ENCODE measurements at places on chromosomes 3 and 15.

- no peak for DNase-seq
Measured at GRCh38 chr3:106241593-106241992, 372.8 kb upstream of the CBLB start.

DNA sequence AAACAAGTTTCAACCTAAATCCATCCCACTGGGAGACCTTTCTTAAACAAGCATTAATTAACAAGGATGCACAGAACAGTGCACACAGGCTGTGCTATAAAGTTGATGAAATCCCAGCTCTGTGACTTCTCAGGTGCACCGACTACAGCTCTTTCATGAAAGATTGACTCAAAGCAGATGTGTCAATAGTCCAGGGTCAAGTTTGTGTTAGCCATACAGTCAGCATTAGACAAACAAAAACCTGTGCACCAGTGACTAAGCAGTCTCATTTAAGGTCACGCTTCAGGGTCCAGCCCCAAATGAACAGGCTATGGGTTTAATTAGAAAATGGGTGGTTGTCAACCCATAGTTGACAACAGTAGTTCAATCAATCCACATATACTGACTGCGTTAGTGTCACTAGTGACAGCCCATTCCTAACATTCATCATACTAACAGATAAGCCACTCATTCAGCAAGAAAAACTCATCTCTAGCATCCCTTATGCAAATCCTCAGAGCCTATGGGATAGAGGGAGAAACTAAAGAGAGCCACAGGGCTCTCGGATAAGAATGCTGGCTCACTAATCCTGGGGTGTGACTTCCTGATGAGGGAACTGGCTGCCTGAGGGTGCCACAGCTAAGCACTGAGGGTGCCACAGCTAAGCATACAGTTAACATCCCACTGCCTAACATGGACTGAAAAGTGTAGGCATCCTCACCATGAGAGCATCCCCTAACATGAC is 84.1 kb downstream of the WNT5A start:
- DNase-seq, result no peak

DNA sequence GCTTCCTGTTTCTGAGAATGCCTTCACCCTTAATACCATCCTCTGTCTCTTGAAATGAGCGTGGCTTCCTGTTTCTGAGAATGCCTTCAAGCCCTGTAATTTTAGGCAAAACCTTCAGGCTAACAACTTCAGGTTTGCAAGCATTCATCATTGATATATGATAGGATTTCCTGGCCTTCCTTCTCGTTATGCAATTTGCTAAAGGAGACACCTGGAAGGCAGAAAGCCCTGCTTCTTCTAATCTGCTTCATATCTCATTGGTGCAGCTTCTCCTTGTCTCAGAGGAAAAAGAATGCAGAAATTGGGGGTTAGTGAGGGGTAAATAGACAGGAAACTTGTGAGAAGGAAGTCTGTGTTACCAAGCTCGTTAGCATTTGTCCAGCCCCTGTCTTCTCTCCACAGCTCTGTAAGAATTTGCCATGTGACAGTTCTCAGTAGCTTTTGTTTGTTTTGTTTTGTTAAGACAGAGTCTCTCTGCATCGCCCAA is 7.3 kb downstream of the ARL6IP5 start:
- no peak for DNase-seq

DNA sequence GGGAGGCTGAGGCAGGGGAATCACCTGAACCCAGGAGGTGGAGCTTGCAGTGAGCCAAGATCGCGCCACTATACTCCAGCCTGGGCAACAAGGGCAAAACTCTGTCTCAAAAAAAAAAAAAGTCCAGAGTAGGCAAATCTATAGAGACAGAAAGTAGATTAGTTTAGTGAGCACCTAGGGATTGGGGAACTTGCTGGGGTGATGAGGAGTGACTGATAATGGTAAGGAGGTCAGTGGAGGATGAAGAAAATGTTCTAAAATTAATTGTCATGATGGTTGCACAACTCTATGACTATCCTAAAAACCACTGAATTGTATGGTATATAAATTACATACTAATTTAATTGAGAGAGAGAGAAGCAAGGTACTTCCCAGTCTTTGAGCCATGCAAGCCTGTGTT is 27.8 kb upstream of the LYZL4 start:
- no peak for DNase-seq

- no peak for DNase-seq
Measured at GRCh38 chr3:45987368-45988291, 8.0 kb downstream of the FYCO1 start.

DNA sequence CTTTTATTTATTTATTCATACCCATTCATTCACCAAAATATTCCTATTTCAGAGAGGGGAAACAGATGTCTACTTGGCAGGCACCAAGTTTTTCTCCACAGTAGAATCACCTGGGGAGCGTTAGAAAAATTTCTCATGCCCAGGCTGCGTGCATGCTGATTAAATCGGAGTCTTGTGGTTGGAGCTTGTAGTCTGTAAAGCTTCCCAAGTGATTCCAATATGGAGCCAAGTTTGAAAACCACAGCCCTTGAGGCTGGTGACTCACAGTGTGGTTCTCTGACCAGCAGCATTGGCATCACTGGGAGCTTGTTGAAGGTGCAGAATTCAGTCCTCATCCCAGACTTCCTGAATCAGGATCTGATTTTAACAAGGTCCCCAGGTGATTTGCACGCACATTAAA is 49.7 kb downstream of the PDHB start:
- DNase-seq, result no peak

GRCh38 chr3:139465636-139466035 is 10.7 kb downstream of the RBP2 start:
- DNase-seq, result no peak

GRCh38 chr3:114623420-114624046 is 329.7 kb downstream of the TIGIT start:
- DNase-seq, result no peak

GRCh38 chr15:73303636-73304035 is 65.1 kb downstream of the HCN4 start:
- DNase-seq, result no peak

DNA sequence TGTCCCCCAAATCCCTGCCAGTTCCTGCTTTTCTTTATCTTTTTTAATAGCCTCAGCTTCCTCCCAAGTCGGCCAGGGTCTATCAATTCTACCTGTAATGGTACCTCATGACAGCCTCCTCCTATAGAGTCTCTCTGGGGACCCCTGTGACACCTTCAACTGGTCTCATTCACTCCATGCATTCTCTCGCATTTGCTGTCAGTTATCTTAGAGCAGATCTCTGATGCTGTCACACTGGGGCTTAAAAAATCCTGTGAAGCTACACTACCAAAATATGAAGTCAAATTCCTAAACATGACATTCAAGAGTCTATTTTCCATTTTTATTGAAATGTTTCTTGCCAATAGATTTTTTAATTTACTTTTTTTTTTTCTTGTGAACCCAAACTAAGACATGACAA is 5.5 kb downstream of the VPS39 start:
- DNase-seq, result no peak

- DNase-seq, result no peak
Measured at GRCh38 chr3:131067983-131068382, 41.3 kb downstream of the NEK11 start.

- no peak for DNase-seq
Measured at GRCh38 chr3:182906036-182906435, 74.3 kb downstream of the DCUN1D1 start.

DNA sequence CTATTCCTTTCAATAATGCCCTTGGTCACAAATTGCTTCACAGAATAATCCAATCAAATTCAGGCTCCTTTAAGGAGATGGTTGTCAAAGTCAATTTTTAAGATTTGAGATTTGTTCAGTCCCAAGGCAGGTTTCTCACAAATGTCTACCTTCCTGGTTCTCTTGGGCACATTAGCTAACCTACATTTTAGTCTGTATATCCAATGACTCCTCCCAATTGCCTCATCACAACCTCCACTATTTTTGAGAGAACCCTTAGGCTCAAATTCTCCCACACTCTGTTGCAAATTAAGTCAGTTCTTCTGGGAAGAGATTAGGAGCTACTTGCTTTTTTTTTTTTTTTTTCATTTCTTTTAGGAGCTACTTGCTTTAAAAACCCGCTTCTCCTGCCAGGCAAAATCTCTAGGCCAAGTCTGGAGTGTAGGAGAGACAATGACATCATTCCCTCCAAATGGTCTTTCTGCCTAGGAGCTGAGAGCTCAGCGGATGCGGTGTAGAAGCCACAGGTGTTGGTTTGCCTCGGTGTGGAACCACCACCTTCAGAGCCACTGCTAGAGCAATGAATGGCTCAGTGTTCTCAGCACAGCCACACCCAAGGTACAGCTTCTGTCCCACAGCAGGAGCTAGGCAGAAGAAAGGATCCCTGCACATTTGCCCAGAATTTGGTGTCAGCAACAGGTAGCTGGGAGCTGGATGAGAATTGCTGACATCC is 10.0 kb upstream of the INO80 start:
- no peak for DNase-seq

- DNase-seq, result no peak
Measured at GRCh38 chr3:82942041-82942440, 1180.6 kb upstream of the GBE1 start.

- DNase-seq, result no peak
Measured at GRCh38 chr3:114496021-114496434, 202.2 kb downstream of the TIGIT start.

DNA sequence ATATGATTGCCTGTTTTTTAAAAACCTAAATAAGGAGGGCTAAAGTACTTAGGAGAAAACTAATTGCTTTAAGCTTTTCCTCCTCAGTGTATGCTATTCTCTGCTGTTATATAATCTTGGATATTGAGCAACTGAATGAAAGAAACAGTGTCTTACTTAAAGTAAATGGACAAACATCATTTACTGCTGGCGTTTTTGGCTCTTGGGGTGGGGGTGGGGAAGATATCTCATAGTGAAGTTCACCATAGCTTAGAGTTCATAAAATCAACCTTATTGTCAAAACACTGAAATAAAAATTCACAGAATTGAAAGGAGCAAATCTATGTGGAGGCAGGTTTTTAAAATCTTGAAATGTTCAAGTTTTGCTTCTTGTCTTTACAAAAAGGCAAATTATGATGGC is 256.4 kb upstream of the SOX2 start:
- no peak for DNase-seq

DNA sequence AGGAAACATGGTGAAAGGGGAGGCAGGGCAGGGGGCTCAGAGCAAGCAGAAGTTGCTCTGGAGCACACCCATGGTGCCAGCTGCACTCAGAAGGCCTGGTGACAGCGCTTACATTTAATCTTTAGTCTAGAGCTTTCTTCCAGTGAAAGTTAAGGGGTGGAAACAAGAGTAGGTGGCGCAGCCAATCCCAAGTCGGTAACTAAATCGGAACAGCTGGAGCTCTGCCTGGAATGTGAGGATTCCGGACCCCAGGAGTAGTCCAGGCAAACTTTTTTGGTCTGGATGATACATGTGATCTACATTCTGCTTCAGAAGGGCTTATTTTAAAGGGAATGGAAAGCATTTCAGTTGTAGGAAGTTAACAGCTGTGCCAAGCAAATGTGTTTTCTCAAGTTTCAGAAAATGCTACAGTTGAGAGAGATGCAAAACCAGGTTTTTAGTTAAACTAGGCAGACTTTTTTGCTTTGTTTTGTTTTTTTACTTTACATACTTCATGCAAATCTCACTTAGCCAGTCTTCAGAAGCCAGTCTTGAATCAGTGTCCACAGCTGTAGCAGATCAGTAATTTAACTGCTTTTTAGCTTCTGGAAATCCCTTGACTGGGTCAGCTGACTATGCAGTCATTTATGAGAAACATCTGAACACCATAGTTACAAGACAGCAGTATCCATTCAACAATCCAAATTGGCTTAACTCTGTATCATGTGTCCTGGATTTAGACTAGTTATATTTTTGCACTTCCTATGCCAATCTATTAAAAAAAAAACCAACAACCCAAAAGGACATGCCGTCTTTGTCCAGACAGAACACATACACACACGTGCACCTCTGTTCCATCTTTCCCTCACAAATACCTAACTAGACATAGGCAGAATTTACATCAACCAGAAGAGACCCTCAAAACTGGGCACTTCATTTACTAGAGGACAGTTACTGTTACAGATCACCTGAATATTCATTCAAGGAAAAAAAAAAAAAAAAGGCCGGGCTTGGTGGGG is 33.2 kb downstream of the ZNF106 start:
- no peak for DNase-seq

DNA sequence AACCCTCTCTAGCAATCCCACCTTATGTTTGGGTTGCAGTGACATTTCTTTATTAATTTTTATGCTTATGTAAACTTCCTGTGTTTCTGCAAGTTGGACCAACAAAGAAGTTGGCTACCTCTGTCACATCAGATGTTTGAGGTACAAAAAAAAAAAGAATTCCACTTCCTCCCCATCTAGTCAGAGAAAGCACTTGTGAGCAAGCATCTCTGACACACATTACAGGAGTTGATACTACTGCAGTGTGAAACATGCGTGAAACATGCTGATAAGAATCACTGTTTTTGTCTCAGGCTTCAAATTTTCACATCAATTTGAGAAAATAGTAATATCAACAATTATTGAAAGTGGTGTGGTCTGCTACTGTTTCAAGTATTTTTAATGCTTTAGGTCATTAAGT is 1.3 kb downstream of the SCAANT1 start:
- DNase-seq, result no peak

- DNase-seq, result no peak
Measured at GRCh38 chr15:81268881-81269601, 54.9 kb downstream of the STARD5 start.

- DNase-seq, result no peak
Measured at GRCh38 chr3:10420745-10421475, 84.5 kb downstream of the ATP2B2 start.

GRCh38 chr3:42864321-42864950 is 11.2 kb downstream of the CYP8B1 start:
- no peak for DNase-seq

DNA sequence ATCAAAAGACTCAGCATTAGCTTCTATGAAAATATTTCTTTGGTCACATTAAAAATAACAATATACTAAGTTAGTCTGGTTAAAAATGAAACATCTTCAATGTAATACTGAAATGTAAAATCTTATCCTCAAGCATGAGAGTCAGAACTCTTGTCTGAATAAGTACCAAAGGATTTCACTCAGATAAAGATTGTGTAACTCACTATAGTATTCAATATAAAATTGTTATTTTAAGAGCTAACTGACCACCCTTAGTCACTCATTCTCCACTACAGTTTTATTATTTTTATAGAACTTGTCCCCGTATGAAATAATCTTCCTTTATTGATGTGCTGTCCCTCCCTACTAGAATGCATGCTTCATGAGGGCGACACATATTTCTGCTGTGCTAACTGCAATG is 426.3 kb downstream of the MECOM start:
- no peak for DNase-seq

DNA sequence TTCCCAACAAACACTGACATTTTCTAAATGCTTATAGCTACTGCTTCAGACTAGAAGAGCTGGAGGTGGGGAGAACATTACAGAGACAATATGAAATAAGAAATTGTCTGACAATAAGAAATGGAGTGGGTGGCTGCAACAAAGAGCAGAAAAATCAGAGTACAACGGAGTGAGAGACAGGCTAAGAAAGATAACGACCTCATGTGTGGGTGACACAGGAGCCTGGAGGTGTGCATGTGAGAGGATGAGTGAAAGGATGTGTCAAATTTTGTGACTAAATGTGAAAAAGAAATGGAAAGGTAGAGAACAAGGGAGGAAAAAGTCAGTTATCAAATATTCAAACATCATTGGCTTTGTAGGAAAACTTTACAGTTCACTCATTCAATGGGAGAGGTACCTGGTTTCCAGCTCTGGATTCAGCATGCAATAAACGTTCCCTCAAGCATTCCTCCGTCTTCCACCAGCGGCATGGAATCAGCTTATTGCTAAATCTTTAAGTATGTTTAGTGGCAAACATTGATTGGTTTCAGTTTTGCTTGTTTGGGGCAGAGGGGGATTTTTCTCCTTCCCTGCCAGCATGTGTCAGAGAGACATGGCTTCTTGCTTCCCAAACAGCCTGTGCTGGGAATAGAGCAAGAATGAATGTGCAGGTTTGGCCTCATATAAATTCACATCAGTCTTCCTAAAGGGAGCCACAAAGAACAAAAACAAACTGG is 103.8 kb upstream of the CHRM5 start:
- DNase-seq, result no peak
